ENCODE measurements at places on chromosomes 3 and 15.

GRCh38 chr15:57152666-57153539, 223.4 kb upstream of the CGNL1 start:
- no peak for DNase-seq

- DNase-seq, result no peak
Measured at GRCh38 chr3:189344996-189345395, 173.2 kb downstream of the TPRG1 start.

DNA sequence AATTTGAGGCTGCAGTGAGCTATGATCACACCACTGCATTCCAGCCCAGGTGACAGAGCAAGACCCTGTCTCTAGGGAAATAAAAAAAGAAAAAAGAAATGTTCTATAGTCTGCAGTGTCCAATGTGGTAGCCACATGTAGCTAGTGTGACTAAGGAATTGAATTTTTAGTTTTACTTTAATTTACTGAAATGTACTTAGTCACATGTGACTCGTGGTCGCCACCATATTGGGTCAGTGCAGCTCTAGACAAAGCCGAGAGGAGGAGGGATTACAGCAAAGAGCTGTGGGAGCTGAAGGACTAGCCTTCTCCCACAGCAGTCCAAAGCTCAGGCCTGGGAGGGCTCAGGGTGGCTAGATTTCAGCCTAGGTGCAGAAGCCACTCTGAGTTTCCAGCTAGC, 65.9 kb upstream of the NTRK3 start:
- no peak for DNase-seq

DNA sequence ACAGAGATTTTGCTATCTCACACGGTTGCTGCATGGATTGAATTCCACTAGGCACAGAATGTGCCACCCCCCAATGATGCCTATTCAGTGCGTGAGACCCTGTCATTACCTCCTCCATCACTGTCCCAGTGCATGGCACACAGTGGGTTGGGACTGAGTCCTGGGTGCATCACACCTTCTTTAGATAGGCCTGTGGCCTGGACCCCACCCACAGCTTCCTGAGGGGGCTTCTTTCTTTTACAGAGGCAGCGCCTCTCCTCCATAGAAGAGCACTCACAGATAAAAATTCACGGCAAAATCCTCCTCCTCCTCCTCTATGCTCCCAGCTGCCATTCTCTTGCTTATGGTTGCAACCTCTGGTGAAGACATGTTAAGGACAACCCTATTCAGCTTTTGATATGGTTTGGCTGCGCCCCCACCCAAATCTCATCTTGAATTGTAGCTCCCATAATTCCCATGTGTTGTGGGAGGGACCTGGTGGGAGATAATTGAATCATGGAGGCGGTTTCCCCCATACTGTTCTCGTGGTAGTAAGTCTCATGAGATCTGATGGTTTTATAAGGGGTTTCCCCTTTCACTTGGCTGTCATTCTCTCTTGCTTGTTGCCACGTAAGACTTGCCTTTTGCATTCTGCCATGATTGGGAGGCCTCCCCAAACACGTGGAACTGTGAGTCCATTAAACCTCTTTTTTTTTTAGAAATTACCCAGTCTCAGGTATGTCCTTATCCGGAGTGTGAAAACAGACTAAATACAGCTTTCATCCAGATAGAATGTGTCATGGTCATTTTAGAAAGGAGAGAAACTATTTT, 147.6 kb downstream of the KLF13 start:
- DNase-seq, result no peak

- no peak for DNase-seq
Measured at GRCh38 chr3:74346896-74347295, 267.6 kb downstream of the CNTN3 start.

- DNase-seq, result peak; percentile 21
Measured at GRCh38 chr3:69784954-69785514, 45.8 kb downstream of the MITF start.

- DNase-seq, result no peak
Measured at GRCh38 chr3:32884591-32884990, 66.8 kb downstream of the TRIM71 start.
